ENCODE measurements at places on chromosomes 6 and 20.
A peak's percentile ranks its signal among the peaks of the same experiment; 100 is the strongest.

- DNase-seq: no peak
These were observed 739.9 kb downstream of the C6orf118 start for GRCh38 chr6:164569509-164569908.

- no peak for DNase-seq
These were observed 139.3 kb downstream of the PDSS2 start for GRCh38 chr6:107319906-107320530.

- no peak for DNase-seq
These were observed 12.8 kb downstream of the SNX14 start for GRCh38 chr6:85580878-85581267.

- DNase-seq: no peak
These were observed 98.6 kb upstream of the CLDN20 start for GRCh38 chr6:155165029-155165710.

- no peak for DNase-seq
These were observed 2.0 kb downstream of the LY86 start for GRCh38 chr6:6590530-6590929.

DNA sequence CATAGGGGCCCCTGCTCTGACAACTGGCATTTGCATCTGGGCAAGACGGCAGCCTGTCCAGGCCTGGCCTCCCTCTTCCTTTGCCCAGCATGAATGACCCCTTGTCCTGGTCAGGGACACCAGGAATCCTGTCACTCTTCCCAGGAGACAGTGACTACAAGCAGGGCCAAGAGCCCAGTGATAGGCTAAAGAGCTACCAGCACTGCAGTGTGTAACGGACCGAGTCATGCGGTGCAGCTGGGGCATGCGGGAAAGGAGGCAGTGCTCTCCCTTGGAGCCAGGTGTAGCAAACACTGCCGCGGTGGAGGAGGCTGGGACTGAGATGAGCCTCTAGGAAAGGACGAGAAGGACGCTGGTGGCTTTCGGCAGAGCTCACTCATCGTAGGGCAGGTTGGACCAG, 38.7 kb upstream of the DSP start:
- DNase-seq: no peak

DNA sequence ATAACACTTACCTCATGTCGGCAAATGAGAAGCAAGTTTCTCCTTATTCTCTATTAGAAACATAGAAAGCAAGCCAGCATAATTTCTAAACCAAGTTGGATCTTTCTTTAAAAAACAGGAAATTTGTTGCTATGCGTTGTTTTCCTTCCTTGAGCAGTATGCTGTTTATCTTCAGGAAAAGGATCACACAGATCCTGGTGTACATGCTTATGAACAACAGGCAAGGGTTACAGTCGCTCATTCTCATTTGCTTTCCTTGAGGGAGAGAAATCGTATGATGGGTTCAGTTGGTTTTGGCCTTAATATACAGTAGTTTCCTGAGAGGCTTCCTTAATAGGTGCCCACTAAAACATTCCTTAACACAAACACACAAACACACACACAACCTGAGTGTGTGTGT, 118.8 kb downstream of the FYN start:
- no peak for DNase-seq

DNA sequence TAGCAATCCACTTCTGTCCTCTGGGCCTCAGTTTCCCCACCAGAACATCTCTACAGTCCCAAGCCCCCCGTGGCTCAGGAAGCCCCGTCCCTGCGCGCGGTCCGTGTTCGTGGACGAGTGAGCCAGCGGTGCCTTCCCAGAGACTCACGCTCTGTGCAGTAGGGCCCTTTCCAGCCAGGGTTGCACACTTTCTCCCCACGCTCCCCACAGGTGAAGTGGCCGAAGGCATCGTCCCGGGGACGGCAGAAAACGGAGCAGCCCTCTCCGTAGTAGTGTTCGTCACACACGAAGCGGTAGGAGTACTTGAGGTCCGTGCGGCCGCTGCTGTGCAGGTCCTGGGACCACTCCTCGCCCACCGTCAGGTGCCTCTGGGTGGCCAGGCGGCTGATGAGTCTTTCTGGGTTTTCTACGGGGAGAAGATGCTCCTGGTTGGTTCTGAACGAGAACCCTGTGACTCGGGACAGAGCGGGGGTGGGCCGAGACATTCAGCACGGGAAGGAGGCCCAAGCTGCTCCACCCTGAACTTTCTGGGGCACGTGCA, 2.7 kb downstream of the DLL1 start:
- DNase-seq: no peak

GRCh38 chr6:127514179-127514772, 4.9 kb downstream of the MTCL3 start:
- DNase-seq: peak; percentile 11

GRCh38 chr6:1063671-1064355, 248.1 kb upstream of the FOXQ1 start:
- no peak for DNase-seq

GRCh38 chr20:2752567-2753460, 47.6 kb downstream of the CPXM1 start:
- DNase-seq: peak; percentile 64

DNA sequence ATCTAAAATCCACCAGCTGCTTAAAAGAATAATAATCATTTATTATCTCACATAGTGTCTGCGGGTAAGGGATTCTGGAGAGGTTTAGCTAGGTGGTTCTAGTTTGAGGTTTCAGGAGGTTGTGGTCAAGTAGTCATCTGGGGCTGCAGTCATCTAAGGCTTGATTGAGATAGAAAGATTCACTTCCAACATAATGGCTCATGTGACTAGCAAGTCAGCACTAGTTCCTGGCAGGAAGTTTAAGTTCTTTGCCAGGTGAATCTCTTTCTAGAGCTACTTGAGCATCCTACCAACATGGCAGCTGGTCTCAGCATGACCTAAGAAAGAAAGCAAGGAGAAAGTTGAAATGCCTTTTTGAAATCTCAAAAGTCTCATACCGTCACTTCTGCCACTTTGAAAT, 128.8 kb downstream of the EDN1 start:
- no peak for DNase-seq

DNA sequence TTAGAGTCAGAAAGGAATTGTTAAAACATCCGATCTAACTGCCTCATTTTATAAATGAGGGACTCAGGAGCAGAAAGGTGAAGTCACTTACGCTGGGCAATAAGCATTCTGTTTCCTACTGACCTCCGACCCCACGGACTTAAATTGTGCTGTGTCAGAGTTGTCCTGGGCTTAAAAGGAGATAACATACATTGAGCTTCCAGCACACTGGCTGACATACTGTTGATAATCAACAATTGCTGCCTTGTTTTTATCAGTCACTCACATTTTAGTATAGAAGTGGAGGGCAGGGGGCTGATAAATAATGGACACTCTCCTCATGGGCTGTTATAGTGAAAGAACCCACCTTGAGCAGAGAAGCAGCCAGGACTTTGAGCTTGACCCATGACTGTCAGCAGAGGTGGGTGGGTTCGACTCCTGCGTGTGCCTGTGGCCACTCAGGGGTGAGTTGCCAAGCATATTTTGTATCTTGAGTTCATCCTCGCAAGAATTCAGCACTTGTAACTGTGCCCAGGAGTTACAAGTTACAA, 166.5 kb upstream of the JARID2 start:
- DNase-seq: no peak

DNA sequence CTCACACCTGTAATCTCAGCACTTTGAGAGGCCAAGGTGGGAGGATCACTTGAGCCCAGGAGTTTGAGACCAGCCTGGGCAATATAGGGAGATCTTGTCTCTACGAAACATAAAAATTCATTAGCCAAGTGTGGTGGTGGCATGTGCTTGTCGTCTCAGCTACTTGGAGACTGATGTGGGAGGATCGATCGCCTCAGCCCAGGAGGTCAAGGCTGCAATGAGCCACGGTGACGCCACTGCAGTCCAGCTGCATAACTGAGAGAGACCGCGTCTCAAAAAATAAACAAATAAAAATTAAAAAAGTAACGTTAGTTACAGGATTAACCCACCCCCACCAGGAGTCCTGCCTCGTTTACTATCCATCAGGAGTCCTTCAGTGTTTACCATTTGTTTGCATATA, 345.1 kb downstream of the BTBD3 start:
- DNase-seq: no peak

DNA sequence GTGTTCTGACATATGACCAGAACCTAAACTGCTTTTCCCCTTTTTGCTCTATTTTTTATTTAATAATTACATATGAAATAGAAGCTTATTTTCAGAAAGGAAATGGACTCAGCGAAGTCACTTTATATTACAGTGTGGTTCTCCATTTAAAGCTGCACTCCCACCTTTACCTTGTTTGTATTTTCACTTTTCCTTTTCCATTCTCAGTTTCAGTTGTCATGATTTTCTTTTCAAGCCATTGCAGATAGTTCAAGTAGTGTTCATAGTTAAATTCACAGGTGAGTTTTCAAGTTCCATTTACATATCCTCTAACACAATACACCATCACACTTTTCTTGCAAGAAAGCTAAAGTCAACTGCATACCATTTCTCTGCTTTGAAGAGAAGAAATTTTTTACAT, 400.2 kb downstream of the HACE1 start:
- DNase-seq: no peak

DNA sequence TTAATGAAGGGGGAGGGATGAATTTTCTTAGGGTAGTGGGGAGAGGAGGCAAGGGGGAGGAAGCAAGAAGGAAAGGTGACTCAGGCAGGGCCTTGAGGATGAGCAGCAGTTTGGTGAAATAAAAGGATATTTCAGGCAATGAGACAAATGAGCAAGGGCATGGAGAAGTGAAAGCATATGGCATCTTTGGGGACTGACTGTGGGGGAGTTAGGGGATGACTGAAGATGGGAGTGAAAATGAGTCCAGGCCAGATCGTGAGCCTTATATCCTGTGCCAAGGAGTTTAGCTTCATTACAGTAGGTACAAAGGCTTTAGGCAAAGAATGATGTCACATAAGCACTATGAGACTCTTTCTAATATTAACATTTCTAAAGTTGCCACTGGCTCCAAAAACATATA, 51.9 kb downstream of the ILRUN start:
- DNase-seq: no peak

All from NCI-H2171 (cell line).